Dermis blood vessel endothelial cell (primary cell): ENCODE measurements at places on chromosomes 12 and 14.

- no peak for DNase-seq
Observed at GRCh38 chr12:18684430-18684829, 53.4 kb downstream of the PLCZ1 start.

DNA sequence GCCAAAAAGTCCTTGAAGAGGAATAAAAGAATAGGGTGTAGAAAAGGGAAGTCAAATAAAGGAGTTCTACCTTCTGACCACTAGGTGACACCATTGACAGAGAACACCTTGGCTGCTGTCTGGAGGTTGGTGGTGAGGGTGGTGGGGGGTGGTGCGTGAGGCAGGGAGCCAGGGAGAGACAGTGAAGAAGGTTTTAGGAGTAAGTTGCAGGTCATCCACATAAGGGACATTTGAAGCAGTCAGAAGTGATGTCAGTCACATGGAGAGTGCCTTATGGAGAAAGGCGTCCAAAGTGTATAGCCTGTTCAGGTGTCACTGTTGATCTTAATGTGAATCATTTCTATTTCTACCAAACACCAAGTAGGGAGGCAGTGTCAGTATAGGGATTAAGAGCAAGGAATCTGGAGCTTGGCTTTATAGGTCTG is 279.3 kb upstream of the DDHD1 start:
- DNase-seq, result peak; percentile 69

GRCh38 chr14:100679707-100680438 is 46.8 kb upstream of the DLK1 start:
- no peak for DNase-seq

DNA sequence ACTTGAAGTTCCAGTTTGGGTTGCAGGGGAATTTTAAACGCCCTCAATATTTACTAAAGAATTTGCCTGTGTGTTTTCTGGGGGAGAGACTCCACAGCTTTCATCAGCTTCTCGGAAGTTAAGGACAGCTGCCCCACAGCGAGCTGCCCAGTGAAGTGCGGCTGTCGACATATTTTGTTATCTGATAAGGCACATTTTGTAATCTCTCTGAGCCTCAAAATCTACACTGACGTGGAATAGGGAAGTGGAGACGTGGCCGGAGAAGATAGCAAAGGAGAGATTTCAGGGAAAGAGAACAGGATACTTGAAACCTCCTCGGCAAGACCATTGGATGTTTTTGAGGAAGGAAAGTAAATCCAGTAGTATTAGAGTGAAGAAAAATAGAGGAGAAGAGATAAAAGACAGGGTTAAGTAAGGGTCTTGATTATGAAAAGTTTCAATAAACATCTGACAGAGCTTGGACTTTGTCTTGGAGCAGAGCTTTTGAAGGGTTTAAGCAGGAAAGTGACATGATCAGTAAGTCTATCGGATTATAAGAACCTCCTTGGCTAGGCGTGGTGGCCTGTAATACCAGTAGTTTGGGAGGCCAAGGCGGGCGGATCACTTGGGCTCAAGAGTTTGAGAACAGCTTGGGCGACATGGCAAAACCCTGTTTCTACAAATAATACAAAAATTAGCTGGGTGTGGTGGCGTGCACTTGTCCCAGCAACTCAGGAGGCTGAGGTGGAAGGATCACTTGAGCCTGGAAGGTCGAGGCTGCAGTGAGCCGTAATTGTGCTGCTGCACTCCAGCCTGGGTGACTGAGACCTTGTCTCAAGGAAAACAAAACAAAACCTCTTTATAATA is 1.1 kb downstream of the POLR3B start:
- peak; percentile 57 for DNase-seq

- no peak for DNase-seq
Observed at GRCh38 chr14:50676814-50677516, 8.9 kb upstream of the SAV1 start.

GRCh38 chr14:44897041-44897844 is 64.5 kb downstream of the KLHL28 start:
- peak; percentile 97 for DNase-seq

- no peak for DNase-seq
Observed at GRCh38 chr12:130145731-130146130, 16.5 kb upstream of the FZD10 start.

- DNase-seq, result no peak
Observed at GRCh38 chr12:3530548-3530947, 39.5 kb downstream of the PRMT8 start.

DNA sequence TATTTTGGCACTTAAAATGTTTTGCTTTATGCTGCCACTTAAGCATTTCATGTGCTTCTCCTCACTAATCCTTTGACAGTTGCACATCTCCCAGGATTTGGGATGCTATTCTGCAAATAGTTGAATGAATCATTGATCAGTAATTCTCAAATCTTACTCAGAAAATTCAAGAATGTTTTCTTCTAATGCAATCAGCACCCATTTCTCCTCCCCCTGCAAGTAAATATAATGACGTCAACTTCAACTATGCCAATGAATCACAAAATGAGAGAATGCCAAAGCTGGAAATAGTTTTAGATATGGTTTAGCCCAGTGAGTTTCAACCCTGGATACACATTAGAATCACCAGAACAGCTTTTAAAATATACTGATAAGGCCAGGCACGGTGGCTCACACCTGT is 2.1 kb upstream of the BLOC1S1 start:
- DNase-seq, result no peak

DNA sequence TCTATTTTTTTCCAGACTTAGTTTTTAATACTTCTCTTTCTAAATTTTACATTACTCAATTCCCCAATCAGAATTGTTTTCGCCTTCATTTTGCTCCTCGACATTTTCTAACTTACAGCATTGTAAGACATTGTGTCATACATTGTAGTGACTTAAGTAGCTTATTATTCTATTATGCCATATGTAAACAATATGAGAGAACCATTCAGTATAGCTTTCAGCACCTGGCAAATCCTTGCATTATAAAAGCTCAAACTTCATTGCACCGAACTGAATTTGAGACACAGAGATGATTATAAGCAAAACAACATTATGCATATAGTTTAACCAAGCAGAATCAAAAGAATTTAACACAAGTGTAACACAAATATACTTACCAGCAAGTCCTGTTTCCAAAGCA is 46.8 kb downstream of the EXOC5 start:
- no peak for DNase-seq
